Progenitor cell of endocrine pancreas (in vitro differentiated cells): ENCODE measurements at places on chromosomes 1 and 21.
A peak's percentile ranks its signal among the peaks of the same experiment; 100 is the strongest.

GRCh38 chr1:24505816-24506215, 3.2 kb downstream of the RCAN3 start:
- no peak for DNase-seq

GRCh38 chr1:61202854-61203598, 120.7 kb downstream of the NFIA start:
- no peak for DNase-seq

- no peak for DNase-seq
These were observed 17.2 kb downstream of the ATP1A1 start for GRCh38 chr1:116390195-116390594.

GRCh38 chr21:29221253-29221744, 77.4 kb upstream of the BACH1 start:
- no peak for DNase-seq

- DNase-seq, result no peak
These were observed 6.5 kb downstream of the WLS start for GRCh38 chr1:68225781-68226180.

DNA sequence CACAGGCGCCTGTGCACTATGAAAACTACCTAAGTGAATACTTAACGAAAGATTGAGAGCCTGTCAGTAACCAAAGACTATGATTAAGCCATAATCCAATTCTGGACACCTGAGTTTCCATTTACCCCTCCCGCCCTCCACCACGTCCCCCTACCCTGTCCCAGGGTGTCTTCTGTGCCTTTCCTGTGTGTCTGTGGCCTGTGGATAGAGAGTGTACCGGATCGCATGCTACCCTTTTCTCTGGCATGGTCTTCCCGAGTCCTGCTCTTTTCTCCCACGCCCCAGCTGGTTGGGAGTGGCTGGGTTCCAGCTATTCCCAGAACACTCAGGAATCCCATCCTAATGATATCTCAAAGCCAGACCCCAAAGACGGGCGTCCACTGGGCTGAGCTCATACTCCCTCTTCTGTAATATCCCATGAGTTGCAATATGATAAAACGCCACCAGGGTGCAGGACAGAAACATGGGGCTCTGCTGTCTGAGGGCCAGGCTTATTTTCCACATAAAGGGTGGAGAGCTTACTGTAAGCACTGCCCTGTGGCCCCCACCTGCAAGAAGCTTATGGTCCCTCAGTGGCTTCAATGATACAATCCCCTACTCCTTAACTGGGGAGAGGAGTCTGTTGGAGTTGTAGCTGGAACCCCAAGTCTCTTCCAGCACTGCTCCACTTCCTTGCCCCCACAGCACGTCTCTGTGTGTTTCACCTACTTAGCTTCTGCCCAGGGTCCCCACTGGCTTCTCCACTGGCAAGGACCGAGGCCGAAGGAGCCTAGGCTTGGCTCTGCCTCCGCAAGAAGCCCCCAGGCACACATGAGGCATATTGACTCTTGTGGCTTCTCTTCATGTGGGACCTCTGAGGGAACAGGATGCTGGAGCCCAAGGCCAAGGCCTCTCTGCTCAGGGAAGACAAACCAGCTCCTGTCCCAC, 17.6 kb upstream of the ALX3 start:
- DNase-seq, result peak; percentile 43

- peak; percentile 44 for DNase-seq
These were observed 23.2 kb downstream of the INTS7 start for GRCh38 chr1:212012034-212012740.
